NCI-H187 treated with DMSO at 0.1 percent for 48 hours (cell line): ENCODE measurements at places on chromosomes 12 and 14.

DNA sequence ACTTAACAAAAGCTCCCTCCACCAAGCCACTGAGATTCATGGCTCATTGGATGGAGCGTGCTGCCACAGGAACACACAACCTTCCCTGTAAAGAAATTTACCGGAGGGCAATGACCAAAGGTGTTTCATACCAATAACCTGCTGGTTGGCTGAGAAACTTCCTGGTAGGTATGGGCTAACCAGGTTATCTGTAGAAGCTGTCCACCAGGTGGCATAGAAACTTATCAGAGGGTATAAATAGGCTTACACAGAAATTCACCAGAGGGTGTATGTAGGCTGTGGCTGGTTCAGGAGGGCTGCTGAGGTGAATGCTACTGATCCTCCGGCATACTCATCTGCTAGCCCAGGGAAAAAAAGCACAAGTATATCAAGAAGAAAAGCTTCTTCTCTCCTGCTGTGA, 27.1 kb upstream of the MTERF2 start:
- no peak for DNase-seq

GRCh38 chr12:111368291-111368787, 556 bp downstream of the PHETA1 start:
- no peak for DNase-seq

DNA sequence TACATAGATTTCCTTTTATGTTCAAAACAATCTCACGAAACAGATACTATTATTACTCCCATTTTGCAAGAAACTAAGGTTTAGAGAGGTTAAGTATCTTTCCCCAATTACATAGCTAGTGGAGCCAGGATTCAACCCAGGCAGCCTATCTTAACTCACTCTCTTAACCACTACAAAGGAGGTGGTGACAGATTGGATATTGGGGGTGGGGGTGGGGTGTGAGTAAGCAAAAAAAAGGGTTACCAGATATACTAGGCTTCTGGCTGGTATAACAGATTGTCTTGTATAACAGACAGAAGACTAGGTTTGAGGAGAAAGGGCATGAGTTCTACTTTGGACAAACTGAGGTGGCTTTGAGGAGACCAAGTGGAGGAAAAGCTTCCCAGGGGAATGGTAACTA, 2.1 kb downstream of the GMFB start:
- no peak for DNase-seq

DNA sequence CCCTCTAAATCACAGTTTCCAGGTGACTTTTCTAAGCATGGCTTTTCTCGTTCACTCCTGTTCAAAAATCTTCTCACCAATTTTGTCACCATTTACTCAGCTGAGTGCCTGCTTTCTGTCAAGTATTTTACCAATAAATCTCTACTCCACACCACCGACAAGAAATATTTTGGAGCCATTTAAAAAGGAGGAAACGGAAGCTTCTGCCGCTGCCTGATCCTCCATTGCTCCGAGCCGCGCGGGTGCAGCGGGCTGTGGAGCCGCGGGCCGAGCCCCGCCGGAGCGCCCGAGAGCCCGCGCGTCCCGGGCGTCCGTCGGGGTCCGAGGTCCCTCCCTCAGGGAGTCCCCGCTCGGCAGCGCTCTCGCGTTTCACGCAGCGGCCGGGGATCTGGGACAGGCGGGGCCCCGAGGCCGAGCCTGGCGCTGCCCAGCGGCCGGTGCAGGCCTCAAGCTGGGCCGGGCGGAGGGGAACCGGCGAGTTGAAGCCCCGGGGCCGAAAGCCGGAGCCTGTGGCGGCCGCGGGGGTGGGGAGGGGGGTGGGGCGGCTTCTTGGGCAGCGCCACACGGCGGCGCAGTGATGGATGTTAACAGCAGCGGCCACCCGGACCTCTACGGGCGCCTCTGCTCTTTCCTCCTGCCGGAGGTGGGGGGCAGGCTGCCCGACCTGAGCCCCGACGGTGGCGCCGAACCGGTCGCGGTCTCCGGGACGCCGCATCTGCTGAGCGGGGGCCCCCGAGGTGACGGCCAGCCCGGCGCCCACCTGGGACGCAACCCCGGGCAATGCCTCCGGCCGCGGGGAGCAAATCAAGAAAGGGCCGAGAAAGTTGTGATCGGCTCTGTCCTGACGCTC, 1.1 kb upstream of the HEBP1 start:
- DNase-seq, result no peak

DNA sequence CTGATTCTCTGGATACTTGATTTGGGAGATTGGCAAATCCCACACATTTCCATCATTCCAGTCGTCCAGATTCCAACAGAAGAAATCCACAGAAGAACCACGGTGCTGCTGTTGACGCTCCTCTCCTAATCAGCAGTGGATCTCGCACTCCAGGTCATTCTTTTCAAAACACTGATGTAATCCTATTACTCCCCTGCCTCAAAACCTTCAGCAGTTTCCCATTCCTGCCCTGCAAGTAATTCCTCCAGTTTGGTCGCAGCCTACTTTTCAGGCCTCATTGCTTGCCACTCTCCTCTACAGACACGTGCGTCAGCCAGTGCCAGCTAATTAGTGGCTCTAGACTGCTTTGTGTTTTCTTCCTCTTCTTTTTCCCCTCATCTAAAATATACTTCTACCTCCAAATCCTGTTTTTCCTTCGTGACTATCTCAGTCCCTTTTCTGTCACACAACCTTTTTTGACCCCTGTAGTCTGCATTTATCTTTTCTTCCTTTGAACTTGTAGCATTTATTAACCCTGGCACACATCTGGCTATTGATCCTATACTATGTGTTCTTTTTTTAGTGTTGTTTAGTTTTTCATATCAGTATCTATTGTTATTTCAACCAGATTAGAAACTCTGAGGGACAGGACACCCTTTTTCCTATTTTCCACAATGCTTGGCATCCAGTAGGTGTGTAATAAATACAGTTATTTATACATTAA, 36.8 kb downstream of the PRORP start:
- DNase-seq, result no peak

DNA sequence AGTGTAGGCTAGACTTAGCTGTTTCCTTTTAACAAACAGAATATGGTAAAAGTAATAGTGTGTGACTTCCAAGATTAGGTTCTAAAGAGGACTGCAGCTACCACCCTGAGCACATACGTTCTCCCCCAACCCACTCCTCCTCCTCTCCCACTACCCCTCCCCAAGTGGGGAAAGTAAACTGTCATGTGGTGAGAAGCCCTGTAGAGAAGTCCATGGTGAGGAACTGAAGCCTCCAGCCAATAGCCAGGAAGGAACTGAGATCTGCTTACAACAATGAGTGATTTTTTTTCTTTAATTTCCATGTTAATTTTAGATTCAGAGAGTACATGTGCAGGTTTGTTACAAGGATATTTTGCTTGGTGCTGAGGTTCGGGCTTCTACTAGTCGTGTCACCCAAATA, 57.0 kb upstream of the EGLN3 start:
- DNase-seq, result no peak

GRCh38 chr14:61543946-61544345, 151.4 kb upstream of the HIF1A start:
- no peak for DNase-seq

- no peak for DNase-seq
Measured at GRCh38 chr14:71204231-71204630, 297.0 kb downstream of the PCNX1 start.

DNA sequence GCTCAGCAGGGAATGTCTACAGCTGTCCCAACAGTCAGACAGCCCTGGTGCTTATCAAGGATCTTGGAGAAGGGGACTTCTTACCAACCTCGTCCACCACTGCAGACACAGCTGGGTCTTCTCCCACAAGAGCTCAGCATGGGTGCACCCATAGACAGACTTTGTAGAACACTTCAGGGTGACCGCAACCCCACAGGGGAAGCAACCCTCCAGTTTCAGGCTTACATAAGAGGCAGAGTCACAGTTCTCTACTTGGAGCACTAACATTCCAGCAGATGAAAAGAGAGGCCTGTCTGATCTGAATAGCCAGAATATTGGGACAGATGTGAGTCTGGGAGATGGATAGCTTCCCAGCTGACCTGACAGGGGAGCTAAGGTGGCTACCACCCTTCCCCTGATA, 3.5 kb upstream of the CLEC1A start:
- DNase-seq, result no peak

DNA sequence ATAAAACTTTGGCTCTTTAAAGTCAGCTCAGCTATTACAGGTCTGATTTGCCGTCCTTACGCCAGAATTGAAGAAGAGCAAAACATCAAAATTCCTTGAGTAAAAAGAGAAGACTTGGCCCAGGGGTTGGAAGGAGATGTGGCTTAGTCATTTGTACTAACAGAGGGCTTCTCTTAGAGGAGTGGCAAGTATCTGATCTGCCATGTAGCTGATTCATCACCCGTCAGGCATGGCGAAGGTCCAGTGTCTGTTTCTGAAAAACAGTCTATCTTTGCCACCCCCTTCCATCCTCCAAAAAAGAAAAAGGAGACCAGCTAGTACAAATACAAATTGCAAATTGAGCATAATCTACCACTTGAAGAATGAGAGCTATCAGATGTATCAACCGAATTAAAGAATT, 91.9 kb downstream of the RAD52 start:
- no peak for DNase-seq

DNA sequence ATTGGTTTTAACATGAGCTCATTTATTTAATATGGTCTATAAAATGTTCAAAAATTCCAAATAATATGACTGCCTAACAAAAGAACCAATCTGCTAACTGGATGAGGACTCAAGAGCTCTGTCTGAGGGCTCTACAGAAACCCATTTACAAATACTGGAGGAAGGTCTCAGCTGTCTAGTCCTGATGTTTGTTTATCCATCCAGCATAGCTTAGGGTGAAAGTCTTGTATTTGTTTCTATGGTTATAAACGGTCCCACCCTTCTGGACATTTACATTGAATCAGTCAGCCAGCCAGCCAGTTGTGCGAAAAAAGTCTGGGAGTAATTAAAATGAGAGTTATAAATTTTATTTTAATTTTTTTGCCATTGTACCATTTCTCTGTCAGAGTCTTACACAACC, 220.7 kb downstream of the BMP4 start:
- no peak for DNase-seq
